ENCODE measurements at places on chromosomes 11 and 22. TPM values are rescaled to one million over a fixed set of nuclear protein-coding genes. Genes with fewer than 3 reads are reported as not detected.

The MUC5AC gene
- total RNA-seq = not detected

The LRRC32 gene
- total RNA-seq = 57.1 TPM

The ABCC8 gene
- total RNA-seq = not detected

The PNPLA2 gene
- total RNA-seq = 50.6 TPM

The CBX7 gene
- total RNA-seq = 2.4 TPM

The LMO2 gene
- 78.4 TPM for total RNA-seq

The DDTL gene
- 6.5 TPM for total RNA-seq

The CASP12 gene
- total RNA-seq = 5.0 TPM

The PTGDR2 gene
- under 0.01 TPM for total RNA-seq

DNA sequence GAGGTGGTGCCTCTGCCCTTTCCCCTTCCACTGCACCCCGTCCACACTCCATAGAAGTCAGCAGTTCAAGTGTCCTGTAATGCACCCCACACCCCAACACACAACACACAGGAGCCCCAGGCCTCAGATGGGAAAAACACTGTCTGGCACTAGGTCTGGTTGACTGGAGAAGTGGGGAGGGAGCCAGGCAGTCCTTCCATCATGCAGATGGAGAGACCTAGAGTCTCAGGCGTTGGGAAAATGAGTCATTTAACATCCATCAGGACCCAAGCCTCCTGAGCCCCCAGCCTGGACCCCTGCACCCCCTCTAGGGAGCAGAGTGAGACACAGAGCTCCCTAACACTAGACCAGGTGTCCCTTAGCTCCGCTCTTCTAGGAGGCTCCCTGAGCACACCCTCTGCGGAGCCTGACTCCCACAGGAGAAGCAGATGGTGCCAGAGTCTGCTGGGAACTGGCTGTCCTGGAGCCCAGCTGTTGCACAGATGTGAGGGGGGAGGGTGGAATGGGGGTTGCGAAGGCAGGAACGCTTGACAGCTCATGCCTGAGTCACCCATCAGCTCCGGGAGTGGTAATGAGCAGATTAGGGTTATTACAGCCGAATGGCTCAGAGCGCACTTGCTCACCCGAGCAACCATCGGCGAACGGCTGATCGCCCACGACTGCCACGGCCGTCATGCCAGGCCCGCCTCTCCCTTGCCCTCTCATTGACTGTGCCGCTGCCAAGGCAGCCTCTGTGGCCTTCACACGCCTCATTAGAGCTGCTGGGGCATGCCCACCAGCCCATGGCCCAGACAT lies 22.1 kb upstream of the SYT7 start:
- peak; percentile 69 for DNase-seq

- DNase-seq = no peak
Measured at GRCh38 chr11:57658023-57658361, 430 bp downstream of the CLP1 start.

DNA sequence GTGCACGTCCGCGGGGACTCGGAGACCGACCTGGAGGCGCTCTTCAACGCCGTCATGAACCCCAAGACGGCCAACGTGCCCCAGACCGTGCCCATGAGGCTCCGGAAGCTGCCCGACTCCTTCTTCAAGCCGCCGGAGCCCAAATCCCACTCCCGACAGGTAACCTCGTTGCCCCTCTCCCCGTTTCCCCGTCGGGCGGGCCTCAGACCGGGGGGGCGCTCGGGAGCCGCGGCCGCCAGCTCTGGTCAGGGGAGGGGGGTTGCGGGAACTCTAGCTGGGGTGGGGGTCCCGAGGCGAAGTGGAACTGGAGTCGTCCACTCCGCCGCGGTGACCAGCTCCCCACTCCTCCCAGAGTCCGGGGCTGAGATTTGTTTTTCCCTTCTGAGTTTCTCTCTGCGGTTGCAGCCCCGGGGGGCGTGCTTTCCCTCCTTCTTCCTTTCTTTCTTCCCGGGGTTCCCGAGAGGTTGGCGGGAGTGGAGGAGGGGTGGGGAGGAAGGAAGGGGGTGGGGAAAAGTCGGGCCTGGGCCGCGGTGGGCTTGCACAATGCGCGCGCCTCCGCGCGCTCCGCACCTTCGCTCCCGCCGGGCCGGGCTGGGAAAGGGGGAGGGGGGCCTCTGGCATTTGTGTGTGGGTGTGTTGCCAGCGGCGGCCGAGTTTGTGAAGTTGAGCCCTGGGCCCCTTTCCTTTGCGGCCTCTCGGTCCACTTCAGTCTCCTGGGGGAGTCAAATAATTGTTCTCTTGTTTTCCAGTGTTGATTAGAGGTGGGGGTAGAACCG lies 952 bp downstream of the YAP1 start:
- peak; percentile 86 for DNase-seq

DNA sequence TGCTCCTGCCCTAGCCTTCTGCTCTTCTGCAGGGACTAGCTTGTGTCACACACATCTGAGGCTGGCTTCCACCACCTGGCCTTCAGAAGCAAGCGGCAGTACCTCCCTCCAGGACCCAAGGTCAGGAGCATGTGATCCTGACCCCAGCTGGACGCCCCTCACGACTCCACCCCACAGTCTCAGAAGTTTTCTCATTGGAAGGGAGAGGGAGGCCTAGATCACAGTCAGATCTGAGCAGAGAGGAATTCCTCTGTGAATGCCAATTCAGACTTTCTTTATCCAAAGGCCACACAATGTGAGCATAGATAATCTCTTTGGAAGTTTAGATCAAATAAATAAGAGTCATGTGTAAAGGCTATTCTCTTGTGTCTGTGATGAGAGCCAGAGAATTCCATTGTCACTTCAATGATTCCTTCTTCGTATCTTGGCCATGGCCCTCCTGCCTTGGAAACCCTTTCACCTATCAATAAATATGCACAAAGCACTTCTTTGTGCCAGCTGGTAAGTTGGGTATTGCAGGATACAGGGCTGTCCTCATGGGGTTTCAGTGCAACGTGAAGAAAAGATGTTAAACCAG lies 142.9 kb downstream of the SNX19 start:
- DNase-seq = no peak

DNA sequence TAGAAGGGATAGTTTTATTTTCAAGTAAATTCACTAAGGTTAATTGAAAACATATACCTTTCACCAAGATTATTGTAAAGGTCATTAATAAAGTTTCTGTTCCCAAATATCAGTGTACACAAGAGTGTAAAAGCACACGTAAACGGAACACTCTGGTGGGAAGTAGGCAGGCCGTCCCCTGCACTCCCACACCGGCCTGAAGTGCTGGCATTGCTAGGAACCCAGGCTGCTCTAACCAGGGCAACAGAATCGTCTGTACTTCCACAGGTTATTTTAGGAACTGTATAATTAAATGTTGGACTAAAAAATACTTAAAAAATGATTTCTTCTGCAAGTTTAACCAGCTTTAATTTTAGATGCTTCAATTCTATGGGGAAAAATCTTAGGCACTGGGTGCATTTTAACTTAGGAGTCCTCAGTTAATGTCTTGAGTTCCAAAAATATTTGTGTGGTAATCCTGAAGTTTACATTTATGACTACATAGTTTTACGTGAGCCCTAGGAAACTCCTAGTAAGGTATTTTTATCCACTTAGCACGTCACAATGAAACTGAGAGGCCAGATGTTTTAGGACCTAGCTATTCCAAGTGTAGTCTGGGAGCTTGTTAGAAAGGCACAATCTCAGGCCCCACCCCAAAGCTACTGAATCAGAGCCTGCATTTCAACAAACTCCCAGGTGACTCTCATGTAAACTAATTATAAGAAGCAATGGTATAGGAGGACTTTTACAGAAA lies 31.2 kb downstream of the KMT5B start:
- DNase-seq = no peak

DNA sequence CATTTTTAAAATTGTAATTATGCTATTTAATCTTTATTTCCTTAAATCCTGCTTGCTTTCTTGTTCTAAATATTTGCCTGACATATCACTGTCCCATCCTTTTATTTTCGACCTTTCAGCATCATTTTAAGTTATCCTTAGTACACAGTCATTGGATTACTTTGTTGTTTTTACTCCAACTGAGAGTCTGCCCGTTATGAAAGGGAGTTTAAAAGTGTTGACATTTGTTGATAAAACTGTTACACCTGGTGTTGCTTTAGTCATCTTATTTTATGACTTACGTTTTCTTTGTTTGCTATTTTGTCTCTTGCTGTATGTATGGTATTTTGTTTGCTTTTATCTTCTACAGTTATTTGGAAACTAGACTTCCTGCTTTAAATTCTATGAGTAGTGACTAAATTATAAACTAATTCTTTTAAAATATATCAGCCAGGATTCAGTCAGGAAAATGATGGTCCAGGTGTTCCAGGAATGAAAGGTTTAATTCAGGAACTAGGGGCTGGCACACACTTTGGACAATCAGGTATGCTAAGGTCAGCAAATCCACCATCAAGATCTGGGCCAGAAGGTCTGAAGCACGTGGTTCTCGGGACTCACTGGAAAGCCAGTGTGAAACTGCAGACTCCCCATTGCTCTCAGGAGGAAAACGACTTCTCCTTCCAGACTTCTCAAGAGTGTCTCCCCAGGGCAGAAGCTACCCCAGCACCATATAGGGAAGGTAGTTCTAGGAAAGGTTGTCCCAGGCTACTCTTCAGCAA lies 86.0 kb downstream of the RASSF10 start:
- DNase-seq = no peak

DNA sequence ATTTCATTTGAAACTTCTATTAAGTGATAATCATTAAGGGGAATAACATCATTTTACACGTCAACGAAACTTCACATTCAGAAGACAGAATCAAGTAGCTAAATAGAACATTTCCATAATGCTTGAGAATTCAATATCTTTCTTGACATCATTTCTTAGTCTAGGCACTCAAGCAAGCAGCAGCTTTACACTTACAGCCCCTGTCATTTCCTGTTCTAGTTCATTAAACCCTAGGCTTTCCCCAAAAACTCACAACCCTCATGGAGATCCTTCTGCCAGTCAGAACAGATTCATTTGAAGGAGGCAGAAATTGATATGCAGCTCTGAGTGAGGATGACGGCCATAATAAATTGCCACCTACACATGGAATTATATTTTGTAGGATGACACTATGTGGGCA lies 5.3 kb upstream of the HORMAD2 start:
- no peak for DNase-seq

- no peak for DNase-seq
Measured at GRCh38 chr11:29314211-29314610, 702.6 kb downstream of the KCNA4 start.

- DNase-seq = no peak
Measured at GRCh38 chr11:84140386-84141169, 854.4 kb upstream of the CCDC90B start.

DNA sequence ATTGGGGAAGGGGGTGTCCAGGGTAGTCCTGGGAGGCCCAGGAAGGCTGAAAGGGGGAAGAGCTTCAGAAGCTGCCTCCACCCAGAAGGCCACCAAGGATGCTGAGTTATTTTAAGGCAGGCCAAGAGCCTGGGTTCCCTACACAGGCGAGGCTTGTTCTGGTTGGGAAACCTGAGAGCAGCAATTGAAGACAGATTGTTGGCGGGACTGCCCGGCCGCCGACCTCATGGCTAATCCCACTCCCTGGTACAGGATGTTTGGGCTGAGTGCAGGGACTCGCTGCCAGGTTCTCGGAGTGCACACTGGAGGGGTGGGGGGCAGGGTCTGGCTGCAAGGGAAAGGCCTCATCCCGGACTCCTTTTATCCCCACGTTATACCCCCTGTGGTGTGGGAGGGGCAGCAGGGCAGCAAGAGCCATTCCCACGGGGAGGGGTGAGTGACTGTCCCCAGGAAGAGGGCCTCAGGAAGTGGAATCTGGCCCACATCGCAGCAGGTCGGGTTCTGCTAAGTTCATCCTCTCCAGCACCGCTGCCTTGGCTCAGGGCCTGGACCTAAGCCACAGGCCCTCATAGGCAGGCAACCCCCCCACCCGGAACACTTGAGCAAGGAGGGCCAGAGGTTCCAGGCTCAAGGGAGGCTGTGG lies 43.6 kb upstream of the PRR5 start:
- peak; percentile 79 for DNase-seq

DNA sequence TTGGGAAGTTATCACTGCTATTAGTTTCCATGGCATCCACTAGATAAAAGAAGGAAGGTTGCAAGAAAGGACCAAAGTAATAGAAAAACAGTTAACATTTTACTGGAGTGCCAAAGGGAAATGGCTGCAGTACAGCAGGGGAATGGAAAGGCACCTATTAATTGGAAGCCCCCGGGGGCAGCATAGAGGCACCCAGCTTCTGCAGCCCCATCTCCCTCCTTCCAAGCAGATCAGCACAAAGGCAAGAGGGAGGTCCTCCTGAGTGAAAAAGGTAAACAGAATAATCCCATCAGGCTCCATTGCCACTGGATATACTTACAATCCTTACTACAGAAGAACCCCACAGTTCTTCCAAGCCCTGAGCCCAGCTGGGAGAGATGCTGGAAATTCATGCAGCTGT lies 887.1 kb downstream of the DLG2 start:
- no peak for DNase-seq

DNA sequence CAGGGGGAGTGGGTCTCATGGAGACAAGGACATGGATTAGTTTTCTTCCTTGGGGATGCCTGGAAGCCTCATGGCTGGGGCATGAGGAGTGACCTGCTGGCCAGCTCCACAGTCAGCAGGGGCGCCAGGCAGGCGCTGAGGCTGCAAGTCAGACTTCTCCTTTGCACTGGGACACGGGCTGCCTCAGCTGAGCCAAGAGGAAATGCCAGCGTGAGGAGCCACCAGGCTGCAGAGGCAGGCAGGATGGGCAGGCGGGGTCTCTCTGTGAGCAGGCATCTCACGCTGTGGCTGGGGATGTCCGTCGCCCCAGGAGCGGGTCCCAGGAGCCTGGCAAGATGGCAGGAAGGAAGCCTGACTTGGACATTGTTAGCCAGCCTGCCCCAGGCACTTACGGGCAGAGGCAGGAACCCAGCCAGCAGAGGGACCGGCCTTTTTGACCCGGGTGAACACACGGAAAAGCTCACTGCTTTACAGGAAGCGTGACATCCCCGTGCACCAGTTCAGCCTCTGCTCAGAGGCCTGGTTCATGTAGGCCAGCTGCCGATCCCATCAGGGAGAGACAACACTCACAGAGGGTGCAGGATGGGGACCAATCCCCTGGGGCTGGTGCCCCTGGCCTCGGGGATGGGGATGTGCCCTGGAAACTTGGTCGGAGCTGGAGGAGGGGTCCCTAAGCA lies 10.2 kb downstream of the GNB1L start:
- peak; percentile 85 for DNase-seq

DNA sequence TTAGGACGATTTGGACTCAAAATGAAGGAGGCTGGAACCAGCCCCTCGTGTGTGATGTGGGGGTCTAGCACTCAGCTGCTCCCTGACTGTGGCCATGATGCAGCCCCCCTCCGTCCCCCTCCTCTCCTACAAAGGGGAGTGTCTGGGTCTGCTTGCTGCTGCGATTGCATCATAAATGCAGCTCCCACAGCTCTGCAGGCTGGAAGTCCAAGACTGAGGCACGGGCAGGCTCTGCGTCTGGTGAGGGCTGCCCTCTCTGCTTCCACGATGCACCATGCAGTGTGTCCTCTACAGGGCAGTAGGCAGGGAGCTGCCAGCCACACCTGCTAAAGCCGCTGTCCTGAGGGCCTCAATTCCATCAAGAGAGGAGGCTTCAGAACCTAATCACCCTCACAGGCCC lies 432.1 kb downstream of the BRD1 start:
- no peak for DNase-seq

- DNase-seq = peak; percentile 90
Measured at GRCh38 chr11:119218141-119218878, 12.2 kb downstream of the CBL start.
